ENCODE measurements at places on chromosomes 16 and 17.

- DNase-seq: no peak
Measured at GRCh38 chr17:39841134-39841683, 22.9 kb downstream of the IKZF3 start.

GRCh38 chr17:28105501-28105900 lies 63.0 kb downstream of the NLK start:
- no peak for DNase-seq

DNA sequence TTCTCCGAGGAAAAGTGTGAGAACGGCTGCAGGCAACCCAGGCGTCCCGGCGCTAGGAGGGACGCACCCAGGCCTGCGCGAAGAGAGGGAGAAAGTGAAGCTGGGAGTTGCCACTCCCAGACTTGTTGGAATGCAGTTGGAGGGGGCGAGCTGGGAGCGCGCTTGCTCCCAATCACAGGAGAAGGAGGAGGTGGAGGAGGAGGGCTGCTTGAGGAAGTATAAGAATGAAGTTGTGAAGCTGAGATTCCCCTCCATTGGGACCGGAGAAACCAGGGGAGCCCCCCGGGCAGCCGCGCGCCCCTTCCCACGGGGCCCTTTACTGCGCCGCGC lies at the start of gene ERBB2:
TSS of gene ERBB2 (plus strand) at position 247 of the 330 bp plus-strand sequence. CDS start 175 bp downstream, outside the sequence.
- DNase-seq: no peak

DNA sequence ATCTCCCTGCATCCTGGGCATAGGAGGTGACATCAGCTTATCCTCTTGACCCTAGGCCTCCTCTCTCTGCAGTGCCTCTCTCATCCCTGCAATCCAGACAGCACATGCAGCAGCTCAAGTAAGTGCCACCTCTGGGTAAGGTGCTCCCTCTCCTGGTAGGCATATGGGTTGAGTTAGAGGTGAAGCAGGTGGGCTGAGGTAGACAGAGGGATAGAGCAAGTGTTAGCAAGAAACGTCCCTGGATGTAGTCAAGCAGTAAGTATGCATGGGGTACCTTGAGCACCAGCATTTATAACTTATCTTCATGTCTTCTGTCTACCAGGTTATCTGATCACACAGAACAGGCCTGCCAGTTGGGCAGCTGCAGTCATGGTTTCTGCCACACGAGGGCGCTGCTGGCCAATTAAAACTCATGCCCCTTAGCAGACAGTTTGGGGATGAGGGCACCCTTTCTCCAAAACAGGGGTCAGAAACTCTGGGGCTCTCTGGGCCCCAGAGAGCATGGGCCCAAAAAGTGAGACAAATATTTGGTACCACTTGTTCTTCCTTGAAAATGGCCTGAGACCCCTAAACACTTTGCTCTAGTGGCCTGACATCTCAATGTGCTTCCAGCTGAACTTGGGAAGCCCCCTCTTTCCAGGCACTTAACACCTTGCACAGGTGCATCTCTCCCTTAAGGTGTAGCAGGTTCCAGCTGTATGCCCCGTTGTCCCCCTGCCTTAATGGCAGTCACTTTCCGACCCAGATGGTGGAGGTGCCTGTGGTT lies 59.8 kb downstream of the NEUROD2 start:
- peak; percentile 41 for DNase-seq

GRCh38 chr16:81676066-81676882 lies 102.8 kb upstream of the PLCG2 start:
- no peak for DNase-seq

- no peak for DNase-seq
Measured at GRCh38 chr17:67679721-67680120, 38.0 kb upstream of the NOL11 start.

DNA sequence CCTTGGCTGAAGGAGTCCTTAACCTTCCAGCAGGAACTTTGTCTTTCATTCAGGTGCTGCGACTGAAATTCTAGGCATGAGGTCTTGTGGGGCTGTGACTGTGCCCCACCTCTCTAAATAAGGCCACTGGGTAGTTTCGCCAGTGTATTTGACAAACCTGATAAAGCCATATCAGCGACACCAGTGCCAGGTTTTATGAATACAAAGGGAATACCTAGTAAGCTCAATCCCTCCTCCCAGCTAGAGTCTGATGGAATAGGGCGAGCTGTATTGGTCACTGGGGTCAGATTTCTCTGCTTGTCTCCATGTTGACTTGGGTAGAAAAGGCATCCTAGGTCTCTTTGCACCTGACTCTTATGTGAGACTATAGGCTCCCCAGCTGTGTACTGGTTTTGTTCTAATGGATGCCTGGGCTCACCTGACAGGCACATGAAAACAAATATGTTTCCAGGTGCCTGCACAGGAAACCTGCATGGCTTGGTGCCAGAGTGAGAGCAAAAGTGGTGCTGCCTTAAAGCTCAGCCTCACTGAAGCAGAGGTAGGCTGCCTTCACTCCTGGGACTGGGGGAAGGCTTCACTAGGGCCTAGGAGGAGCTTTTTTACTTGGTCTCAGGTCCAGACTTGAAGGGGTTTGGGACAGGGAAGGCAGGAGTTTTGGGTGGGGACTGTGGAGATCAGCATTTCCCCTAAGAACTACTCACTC lies 8.3 kb downstream of the SLC7A6 start:
- DNase-seq: no peak

GRCh38 chr16:58442547-58442946 lies 50.3 kb downstream of the GINS3 start:
- no peak for DNase-seq

DNA sequence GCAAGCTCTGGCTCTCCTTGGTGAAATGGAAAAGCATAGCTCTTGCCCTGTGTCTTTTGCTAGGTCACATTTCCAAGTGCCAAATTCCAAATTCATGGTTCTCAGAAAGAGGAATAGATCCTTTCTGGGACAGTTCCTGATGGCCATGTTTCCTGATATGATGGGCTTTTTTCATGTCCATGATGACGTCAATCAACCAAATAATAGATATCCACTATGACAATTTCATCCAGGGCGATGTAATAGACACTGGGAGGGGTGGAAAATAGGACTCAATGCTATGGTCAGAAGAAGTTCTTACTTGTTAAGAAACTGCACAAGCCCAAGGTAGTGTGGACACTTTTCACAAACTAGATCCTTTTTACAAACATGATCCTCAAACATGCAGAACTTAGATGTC lies 549 bp upstream of the KRT33A start:
- DNase-seq: no peak

- no peak for DNase-seq
Measured at GRCh38 chr17:77118251-77118928, 22.4 kb upstream of the SEC14L1 start.

DNA sequence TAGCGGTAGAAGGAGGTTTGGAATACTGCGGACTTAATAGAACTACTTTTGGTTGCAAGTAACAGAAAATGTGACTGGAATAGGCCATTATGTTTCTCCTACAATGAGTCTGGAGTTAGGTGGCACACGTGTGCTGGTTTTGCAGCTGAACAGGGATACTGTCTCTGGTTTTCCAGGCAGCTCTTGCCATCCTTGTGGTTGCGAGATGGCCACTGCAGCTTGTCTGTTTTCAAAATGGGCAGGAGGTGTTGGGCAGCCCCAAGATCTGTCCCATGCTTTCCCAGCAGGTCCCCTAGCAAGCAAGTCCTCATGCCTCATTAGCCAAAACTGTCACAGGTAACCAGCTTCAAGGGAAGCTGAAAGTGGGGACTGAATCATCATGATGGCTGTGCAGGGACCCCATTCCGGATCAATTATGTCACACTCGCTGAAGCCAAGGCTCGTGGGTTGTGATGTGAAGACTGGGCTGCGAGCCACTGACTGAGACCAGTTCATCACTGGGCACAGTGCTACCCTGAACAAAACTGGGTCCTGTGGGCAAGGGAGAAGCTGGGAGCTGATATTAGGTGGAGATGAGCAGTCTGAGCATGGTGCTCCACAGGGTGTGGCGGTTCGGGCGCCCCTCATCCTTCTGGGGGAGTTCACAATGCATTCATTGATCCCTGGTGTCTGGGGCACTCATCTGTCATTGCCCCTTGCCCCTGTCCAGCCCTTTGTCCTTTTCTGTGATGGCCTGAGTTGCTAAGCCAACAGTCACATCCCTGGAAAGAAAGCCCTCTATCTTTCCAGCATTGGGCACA lies 82.1 kb downstream of the KSR1 start:
- no peak for DNase-seq

- DNase-seq: no peak
Measured at GRCh38 chr16:27551036-27551435, 1.1 kb downstream of the KATNIP start.

DNA sequence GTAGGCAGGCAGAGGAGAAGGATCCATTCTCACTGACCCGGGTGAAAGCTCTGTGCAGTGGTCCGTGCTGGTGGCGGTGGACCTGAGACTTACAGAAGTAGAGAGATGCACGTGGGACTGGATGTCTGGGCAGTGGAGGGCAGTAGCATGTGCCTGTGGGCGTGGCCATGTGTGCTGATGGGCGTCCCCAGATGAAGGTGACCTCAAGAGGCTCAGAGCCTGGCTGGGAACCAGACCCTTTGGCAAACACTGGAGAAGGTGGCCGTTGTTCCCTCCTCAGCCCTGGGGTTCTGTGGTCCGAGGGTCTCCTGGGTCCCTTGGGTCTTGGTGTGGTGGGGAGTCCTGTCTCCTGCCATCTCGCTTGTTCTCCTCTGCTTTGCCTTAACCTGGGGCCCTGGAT lies 15.6 kb downstream of the WSCD1 start:
- DNase-seq: no peak

DNA sequence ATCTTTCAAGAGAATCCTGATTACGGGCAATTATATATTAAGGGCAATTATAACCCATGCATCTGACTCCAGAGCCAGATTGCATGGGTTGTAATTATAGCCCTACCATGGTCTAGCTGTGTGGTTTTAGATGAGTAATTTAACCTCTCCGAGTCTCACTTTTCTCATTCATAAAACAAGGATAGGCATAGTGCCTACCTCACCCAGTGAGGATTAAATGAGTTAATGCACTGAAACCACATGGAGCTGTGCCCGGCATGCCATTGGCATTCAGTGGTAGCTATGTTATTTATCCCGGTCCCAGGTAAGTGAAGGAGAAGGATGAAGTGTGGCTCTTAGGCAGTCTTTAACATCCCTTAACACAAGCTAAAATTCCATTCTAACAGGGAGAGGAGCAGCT lies 6.3 kb downstream of the SNX20 start:
- no peak for DNase-seq

GRCh38 chr16:60651346-60651745 lies 1384.9 kb downstream of the CDH8 start:
- DNase-seq: no peak

GRCh38 chr16:19882646-19883045 lies 2.0 kb downstream of the GPRC5B start:
- no peak for DNase-seq

DNA sequence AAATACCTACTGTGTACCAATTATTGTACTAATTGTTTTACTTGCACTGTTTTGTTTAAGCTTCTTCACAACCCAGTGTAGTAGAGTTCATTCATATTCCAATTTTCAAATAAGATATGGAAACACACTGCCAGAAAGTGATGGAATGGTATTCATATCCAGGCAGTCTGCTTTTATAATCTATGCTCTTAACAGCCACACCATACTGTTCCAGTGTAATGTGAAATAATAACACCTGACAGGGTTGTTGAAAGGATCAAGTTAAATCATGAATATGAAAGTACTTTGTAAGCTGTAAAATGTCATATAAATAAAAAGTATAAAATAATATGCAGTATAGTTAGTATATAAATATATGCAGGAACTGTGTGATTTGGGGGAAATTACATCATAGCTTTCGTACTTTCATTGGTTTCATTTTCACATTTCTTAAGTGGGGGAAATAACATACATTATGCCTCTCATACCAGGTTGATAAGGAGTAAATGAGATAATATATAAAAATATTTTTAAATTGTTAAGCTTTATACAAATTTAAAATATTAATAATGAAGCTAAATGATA lies 230.8 kb downstream of the TANC2 start:
- DNase-seq: no peak

DNA sequence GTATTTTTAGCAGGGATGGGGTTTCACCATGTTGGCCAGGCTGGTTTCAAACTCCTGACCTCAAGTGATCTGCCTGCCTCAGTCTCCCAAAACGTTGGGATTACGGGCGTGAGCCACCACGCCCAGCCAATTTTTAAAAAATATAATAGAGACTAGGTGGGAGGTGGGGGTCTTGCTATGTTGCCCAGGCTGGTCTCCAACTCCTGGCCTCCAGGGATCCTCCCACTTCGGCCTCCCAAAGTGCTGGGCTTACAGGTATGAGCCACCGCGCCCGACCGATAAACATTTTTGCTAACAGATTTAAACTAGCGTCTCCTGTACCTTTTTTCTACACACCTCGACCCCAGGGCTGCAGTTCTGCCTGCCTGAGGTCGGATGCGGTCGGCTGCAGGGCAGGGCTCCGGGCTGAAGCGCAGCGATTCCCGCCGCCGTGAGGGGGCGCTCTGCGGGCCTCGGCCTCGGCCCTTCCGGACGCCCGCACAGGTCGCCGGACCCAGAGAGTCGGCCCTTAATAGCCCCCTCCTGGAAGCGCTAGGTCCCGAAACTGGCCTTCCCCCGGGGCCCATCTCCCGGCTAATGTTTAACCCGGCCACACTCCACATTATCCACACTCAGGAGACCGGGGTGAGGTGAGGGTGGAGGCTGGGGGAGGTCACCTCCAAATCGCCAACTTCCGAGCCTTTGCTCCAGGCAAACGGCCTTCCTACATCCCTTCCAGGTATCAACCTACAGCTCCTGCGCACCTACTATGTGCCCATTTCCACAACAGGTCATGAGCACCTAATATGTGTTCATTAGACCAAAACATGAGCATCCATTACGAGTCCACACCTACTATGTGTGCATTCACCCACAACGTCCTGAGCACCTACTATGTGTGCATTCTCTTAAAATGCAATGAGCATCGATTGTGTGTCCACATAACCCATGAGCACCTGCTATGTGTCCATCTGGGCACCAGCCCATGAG lies 2.0 kb upstream of the GLIS2 start:
- DNase-seq: no peak

DNA sequence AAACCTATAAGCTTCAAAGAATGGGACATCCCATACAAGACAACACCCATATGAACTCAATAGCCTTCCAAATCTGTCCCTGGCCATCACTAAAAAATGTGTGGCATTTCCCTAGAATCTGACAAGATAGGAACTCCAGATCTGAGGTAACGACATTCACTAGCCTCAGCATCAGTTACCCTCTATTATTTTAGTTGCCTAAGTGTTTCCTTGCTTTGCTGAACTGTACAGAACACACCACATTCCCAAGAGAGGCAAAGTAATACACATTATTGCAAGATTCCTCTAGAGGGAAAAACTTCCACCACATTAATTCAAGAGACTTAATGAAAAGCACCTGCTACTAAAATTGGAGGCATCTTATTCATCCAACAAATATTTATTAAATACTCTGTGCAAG lies 5.0 kb downstream of the LSM12 start:
- no peak for DNase-seq

- no peak for DNase-seq
Measured at GRCh38 chr17:7001318-7001961, 5.6 kb downstream of the ALOX12 start.

Data from stimulated activated CD8-positive, alpha-beta memory T cell treated with anti-CD3 and anti-CD28 coated beads, Interleukin-4, amount 100 ng/mL, for 4 hours (primary cell).